ENCODE measurements at places on chromosomes 3 and 15.

GRCh38 chr15:70625438-70625837 is 137.9 kb downstream of the UACA start:
- no peak for DNase-seq

- DNase-seq = no peak
Observed at GRCh38 chr3:197283045-197283444, 15.4 kb downstream of the DLG1 start.

- DNase-seq = no peak
Observed at GRCh38 chr3:145089337-145089736, 1071.6 kb downstream of the PLOD2 start.

DNA sequence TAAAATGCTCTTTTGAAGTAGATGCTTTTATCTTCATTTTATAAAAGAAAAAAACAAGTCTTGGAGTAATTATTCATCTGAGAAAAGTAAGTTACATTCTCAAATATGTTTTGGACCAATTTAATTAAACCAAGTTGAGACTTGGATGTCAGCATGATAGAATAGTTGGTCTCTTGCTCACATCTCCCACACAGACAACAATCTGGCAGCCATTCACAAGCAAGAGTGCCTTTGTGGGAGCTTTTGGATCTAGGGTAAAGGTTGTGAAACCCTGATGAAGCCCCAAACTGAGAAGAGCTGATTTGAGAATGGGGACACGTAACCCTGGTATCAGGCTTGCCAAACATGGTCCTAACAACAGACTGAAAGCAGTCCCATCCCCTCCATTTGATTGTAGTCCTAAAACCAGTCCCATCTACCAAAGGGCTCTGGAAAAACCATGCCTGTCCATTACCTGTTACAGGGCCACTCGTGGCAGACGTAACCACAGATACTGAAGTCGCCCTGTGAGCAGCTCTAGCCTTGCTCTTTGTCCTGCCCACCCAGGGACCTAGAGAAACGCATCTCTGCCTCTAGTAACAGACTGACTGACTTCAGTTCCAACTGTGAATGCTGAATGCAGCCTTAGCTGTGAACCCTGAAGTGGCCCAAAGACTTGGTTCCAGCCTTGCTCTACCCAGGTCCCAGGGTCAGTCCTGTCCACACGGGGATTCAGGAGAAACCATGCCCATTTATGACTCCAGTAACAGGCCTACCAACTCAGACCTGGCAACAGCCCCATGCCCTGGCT is 145.5 kb upstream of the SYNPR start:
- no peak for DNase-seq

DNA sequence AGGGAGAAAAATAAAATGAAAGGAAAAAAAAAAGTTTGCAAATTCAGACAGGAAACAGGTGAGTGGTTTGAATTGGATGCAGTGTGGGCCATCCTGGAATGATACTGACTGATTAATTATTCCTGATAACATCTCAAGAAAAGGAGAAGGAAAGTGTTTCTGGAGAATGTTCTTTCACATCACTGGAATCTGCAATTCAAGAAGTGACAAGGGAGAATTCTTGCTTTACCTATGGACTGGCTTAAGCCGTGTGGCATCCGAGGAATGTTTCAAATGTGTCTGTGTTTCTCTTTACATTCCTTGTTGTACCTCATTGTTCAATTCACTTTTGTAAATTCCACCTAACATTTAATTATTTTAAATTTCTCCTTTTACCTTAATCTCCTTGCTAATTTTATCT is 465.0 kb downstream of the EPHB1 start:
- no peak for DNase-seq

DNA sequence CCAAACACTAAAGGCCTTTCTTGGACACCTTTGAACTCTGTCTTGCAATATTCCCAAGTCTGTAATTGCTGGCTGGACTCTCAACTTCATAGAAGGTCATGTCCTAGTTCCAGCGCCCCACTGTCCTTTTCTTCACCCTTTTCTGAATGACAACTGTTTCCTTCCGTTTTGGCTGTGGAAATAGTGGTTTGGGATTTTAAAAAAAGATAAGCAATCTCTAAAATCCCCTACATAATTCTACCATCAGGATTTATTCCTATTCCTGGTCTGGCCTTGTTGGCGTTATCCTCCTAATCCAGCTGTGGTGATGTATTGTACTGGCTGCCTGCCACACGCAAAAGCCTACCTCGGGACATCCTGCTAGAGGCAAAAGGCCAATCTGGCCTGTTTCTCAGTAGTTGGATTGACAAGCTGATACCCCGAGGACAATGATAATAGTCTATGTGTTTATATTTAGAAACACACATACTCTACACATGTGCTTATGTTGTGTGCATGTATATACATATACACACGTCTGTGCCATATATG is 440.3 kb upstream of the DPH6 start:
- DNase-seq = no peak

GRCh38 chr3:187064210-187065115 is 74.8 kb downstream of the RPL39L start:
- no peak for DNase-seq

- DNase-seq = no peak
Observed at GRCh38 chr3:194861375-194861774, 175.7 kb downstream of the FAM43A start.

DNA sequence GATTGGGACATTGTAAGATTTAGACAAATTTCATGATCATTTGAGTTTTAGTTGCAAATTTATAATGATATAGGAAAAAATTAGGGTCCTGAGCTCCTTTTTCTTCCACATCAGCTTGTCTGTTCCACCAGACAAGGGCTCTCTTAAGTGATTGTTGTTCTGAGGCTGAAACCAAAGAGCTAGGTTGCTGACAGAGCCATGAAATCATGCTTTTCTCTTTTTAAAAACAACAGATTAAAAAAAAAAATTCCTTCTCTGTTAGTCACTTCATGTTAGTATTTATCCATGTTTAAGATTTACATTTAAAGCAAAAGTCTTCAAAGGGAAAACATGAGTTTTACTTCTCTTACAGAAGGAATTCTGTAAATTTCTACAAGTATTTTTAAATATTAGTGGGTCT is 56.8 kb downstream of the ATP2C1 start:
- DNase-seq = no peak

GRCh38 chr3:67006460-67006859 is 8.4 kb downstream of the KBTBD8 start:
- no peak for DNase-seq

GRCh38 chr3:14110699-14111098 is 14.0 kb downstream of the CHCHD4 start:
- no peak for DNase-seq

- no peak for DNase-seq
Observed at GRCh38 chr15:40263024-40263754, 19.7 kb downstream of the ANKRD63 start.

- no peak for DNase-seq
Observed at GRCh38 chr3:9008550-9009255, 45.4 kb upstream of the RAD18 start.

DNA sequence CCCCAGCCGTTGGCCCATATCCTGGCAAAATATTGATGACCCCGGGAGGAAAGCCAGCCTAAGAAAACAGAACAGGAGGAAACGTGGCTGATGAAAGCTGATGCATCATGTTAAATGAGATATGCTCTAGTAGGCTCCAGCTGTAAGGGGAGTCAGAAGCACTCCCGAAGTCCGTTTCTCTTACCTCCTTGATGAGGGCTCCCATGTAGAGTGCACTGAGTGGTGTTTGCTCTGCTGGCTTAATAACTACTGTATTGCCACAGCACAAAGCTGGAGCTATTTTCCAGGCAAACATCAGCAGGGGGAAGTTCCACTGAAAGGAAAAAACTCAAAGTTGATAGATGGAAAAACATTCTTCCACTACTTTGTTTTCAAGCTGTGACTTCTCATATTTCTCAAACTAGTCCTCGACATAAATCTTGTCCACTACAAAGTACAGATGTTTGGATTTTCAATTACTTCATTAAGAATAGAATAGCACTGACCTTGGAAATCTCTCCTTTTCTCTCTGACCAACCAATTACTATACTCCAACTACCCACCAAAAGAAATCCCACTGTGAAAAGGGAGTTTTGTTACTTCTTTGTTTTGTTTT is 72.7 kb downstream of the ALDH1A2 start:
- DNase-seq = no peak

DNA sequence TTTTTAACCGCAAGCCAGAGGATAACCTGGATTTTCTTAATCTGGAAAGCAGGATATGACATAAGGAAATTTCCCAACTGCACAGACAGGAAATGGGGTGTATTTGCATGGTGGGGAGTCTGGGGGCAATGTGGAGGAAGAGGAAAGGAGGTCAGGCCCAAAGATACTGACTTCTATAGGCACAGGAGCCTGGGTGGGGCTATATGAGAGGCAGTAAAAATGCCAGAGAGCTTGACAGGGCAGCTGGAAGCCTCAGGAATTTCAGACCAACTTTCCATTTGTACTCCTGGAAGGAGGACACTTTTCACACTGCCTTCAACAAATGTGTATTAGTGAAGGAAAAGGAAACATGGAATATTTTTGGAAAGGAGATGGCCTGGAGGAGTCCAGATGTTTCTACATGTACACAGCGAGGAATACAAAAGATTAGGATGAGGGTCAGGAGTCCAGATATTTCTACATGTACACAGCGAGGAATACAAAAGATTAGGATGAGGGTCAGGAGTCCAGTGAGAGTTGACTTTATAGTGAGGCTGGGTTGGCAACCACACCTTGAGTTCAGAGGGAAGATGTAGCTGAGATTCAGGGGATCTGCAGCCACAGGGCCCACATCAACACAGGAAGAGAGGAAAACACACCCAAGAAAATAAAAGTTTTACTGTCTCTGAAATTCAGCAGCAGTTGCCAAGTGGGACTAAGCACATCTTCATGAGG is 111.9 kb upstream of the PTPRG start:
- DNase-seq = no peak

DNA sequence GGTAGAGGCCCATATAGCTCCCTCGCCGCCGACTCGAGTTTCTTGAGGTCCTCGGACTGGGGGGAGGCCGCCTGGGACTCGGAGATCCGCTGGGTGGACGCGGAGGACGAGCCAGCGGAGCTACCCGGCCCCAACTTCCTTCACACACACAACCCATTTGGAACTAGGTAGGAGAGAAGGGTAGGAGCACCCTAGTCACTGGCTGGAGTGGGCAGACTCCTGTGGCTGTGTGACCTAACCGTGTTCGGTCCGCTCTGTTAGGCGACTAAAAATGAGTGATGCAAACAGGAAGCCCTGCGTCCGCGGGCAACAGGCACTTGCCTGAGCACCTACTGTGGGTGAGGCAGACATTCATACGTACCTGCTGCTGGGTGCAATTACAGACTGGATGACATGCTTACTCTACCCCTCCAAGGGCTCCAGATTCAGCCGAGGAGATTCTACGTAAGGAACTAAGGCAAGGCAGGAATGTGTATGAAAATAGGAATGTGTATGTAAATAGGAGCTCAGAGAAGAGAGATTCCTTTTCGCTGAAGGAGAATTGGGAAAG is 4.6 kb upstream of the SIN3A start:
- peak; percentile 44 for DNase-seq

DNA sequence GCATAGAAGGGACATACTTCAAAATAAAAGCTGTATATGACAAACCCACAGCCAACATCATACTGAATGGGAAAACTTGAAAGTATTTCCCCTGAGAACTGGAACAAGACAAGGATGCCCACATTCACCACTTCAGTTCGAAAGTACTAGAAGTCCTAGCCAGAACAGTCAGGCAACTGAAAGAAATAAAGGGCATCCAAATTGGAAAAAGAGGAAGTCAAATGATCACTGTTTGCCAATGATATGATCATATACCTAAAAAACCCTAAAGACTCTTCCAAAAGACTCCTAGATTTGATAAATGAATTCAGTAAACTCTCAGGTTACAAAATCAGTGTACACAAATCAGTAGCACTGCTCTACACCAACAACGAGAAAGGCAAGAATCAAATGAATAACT is 40.7 kb downstream of the SLC49A4 start:
- no peak for DNase-seq

- DNase-seq = no peak
Observed at GRCh38 chr15:90807786-90808086, 60.7 kb upstream of the FURIN start.

GRCh38 chr3:150286390-150287147 is 121.5 kb upstream of the TSC22D2 start:
- no peak for DNase-seq

- DNase-seq = no peak
Observed at GRCh38 chr15:29480278-29480677, 210.7 kb upstream of the NSMCE3 start.

DNA sequence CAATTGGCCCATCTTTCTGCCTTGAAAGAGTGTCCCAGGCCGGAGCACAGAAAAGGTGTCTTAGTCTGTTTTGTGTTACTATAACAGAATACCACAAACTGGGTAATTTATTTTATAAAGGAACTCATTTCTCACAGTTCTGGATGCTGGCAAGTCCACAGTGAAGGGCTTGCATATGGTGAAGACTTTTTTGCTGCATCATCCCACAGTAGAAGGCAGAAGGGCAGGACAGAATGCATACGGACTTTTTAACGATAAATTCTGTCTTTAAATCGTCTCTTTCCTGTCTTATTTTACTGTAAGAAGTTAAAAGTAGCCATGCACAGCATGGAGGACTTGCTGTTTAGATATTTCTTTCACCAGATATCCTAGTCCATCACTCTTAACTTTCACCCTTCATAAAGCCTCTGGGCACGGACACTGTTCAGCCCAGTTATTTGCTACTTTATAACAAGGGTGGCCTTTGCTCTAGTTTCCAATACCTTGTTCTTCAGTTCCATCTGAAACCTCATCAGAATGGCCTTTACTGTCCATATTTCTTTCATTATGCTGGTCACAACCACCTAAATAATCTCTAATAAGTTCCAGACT is 10.3 kb upstream of the EIF1B start:
- DNase-seq = no peak

- no peak for DNase-seq
Observed at GRCh38 chr3:61631108-61631769, 69.9 kb downstream of the PTPRG start.

GRCh38 chr15:63971427-63971805 is 74.9 kb downstream of the DAPK2 start:
- peak; percentile 23 for DNase-seq

GRCh38 chr3:143120716-143121240 is 1.2 kb downstream of the CHST2 start:
- DNase-seq = peak; percentile 16

- DNase-seq = no peak
Observed at GRCh38 chr15:100694381-100695021, 92.1 kb downstream of the ASB7 start.

DNA sequence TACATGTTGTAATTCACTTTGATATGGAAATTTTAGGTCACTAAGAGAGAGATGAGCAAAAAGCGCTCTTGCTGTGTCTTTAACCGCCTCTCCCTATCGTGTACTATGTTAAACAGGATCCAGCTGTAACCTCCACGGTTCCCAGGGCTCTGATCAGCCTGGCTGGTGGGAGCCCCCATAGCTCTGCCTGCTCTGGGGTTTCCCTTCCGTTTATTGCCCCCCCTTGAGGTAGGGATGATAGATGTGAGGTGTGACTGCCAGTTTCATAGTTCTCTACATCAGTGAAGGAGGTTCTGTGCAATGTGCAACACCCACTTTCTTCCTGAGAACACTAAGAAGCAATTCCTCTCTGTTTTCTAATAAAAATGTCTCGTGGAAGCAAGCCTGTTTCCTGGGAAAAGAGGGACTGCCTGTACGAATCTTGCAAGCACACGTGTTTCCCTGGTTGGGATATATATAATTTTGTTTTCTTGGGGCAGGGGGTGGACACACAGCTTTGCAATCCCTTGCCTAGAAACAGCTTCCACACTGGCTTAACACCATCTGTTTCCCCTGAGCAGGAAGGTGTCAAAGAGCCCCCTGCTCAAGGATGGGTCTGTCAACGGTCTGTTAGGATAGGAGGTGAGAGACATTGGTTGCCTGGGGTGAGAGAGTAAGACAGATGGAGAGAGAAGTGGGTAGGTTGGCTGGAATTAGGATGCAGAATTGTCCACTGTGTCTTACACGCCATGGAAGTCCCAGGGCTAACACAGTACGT is 23.8 kb downstream of the CORO2B start:
- DNase-seq = no peak

All from effector CD4-positive, alpha-beta T cell (primary cell).